ENCODE measurements at places on chromosomes 2 and 18.

- DNase-seq, result no peak
Measured at GRCh38 chr2:201440182-201440581, 11.1 kb downstream of the TRAK2 start.

- peak; percentile 48 for DNase-seq
Measured at GRCh38 chr2:110770959-110771431, 38.6 kb downstream of the ACOXL start.

GRCh38 chr2:172357442-172357841 is 69.9 kb upstream of the ITGA6 start:
- no peak for DNase-seq

DNA sequence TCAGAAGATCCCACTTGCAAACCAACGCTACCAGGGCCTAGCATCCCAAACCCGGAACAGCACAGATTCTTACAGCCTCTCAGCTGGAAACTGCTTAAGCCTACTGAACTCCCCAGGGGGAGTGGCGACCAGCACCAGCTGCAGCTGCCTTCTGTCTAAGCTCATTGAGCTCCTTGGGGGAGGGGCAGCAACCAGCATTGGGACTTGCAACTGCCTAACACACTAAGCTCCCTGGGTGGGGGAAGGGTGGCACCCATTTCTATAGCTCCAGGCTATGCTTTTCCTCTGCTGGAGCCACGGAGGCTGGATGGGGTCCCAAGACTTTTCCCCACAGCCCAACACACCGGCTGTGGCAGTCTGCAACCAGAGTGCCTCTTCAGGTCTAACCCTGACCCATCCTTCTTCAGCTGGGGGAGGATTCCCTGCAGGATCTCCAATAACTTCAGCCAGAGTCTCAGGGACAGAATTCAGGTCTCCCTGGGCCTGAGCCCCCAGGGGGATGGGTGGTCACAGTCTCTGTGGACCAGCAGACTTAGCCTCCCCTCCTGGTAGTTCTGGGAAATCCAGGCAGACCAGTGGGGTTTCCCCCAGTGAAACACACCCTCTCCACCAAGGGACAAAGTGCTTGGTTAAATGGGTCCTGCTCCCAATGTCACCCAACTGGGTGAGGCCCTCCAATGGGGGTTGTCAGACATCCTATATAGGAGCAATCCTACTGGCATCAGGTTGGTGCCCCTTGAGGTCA is 45.9 kb upstream of the ITGA4 start:
- no peak for DNase-seq

- DNase-seq, result no peak
Measured at GRCh38 chr2:201136889-201137321, 20.9 kb downstream of the CFLAR start.

DNA sequence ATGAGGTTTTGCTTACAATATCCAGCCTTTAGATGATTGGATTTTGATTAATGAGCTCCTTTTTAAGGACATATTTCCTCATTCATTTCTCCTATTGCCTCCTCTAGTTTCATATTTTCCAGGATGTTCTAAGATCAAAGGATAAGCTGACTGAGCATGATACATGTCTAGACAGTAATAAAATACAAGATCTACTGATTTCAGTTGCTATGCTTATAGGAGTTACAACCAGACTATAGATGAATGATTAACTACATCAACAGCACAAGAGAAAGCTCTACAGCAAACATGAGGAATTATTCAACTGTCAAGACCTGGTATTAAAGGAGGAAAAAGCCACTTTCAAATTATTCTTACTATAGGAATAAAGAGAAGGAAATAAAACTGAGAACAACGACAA is 85.0 kb upstream of the LINC00305 start:
- no peak for DNase-seq

DNA sequence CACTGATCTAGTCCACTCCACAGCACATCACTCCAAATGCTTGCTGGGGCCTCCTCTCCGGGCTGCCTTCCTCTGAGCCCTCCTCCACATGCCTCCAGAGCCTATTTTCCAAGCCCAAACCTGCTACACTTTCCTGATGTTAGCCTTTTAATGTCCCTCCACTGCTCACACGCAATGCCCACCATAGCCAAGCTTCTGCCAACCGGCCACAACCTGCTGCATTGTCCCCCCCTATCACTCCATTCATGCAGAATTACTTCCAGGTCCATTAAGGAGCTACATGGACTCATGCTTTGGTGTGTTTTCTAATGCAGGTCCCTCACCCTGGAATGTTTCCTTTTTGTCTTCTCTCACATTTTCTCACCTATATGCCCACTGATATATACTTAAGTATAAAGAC is 129.3 kb downstream of the MARCHF4 start:
- no peak for DNase-seq

DNA sequence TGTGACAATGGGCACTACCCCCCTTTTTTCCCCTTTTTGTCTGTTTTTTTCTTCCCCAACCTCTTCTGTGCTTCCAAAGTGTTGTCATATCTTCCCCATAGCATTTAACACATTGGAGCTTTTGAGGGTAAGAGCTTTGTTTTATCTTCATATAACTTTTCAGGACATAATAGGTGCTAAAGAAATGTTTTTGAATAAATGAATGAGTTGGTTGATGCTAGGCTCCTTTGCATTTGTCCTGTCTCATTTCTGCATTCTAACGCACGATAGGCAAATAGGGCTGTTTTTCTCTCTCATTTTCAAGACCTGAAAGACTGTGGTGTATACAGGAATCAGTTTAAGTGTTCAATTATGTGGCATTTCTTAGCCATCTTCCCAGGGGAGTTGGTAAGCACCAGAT is 832 bp upstream of the COPS7B start:
- DNase-seq, result no peak

- DNase-seq, result no peak
Measured at GRCh38 chr2:163953390-163953907, 217.6 kb upstream of the FIGN start.

- no peak for DNase-seq
Measured at GRCh38 chr2:3456125-3456524, 63.2 kb downstream of the ADI1 start.

GRCh38 chr2:188158337-188159100 is 133.2 kb upstream of the GULP1 start:
- DNase-seq, result peak; percentile 13

GRCh38 chr2:20680744-20681375 is 13.9 kb downstream of the GDF7 start:
- no peak for DNase-seq

DNA sequence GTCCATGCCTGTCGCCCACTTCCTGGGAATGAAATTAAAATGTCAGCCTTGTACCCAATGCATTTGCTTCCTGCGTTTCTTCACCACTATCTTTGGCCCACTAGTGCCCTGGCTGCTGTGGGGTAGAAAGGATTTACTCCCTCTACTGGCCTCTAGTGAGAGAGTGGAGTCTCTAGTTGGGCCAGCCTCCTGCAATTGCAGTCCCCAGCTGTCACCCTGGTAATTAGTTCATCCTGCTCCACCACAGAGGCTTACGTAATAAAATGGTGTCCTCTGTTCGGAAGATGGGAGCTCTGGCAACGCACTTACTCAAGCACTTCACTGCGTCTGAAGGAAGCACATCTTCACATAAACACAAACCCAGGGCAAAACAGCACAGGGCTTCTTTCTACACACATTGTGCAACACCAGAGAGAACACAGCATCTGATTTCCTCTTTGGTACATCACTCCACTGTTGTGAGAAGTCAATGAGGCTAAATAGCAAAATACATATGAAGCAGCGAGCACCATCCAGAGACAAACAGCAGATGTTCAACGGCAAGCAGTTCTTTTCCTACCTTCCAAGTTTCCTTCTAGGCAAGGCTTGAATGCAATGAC is 274.6 kb downstream of the LRATD1 start:
- no peak for DNase-seq

DNA sequence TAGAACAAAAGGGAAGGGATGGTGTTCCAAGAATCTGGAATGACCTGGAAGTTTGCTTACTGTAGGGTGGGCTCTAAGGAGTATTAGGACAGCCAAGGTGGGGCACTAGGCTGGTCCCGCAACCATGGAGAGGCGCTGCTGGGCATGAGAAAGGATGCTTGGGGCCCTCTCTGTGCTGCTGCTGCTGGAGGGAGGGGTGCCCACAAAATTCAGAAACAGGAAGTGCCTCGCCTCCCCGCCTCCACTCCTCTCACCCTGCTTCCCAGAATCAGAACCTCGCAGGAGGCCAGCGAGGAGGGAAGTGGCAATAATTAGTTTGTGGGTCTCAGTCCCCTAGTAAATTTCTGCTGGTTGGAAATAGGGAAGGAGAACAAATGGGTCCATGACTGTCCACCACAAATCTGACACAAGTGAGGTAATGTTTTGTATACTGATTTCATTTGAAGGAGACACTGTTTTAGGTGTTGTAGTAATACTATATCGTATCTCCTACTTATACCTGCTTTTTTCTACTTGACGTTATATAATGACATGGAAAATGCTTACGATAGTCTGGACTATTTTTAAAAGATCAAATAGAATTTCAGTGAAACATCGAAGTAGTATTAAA is 7.9 kb upstream of the PDCL3 start:
- DNase-seq, result no peak

- DNase-seq, result no peak
Measured at GRCh38 chr2:126650994-126651393, 5.0 kb upstream of the GYPC start.

DNA sequence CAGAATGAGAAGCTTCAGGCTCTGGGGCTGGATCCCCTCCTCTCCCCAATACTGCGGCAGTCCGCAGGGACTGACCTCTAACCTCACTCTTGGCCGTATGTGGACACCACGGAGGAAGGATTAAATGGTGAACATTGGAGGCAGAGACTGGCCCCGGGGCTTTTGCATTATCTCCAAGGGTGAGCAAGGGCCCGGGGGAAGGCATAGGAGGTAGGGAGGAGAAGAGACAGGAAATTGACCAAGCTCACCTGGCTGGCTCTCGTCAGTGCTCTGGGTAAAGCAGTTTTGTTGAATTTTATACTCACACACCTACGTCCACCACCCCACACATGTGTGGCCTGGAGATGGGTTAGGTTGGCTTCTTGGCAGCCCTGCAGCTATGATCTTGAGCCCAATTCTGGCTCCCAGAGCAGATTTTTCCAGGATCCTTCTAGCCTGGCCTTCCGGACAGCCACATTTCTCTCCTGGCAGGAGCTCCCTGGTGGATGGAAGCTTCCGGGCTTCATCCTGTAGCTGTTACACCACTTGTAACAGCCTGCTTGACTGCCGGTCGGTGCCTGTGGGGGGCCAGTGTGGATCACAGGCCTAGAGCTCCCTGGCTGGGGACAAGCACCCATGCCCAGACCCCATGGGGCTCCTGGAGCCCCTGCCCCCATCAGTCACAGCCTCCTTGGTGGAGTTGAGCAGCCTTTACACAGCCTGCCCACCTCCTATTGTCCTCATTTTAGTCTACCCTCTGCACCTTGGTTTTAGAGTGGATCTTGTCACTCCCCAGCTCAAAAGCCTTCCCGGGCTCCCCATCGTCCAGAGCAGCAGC is 7.6 kb downstream of the ITM2C start:
- no peak for DNase-seq

GRCh38 chr2:7672027-7672684 is 754.9 kb downstream of the RNF144A start:
- DNase-seq, result no peak

GRCh38 chr2:96110621-96111256 is 5.6 kb downstream of the ADRA2B start:
- DNase-seq, result no peak

- no peak for DNase-seq
Measured at GRCh38 chr2:173909846-173910245, 55.3 kb downstream of the SP3 start.

GRCh38 chr2:102540882-102541281 is 67.9 kb downstream of the SLC9A4 start:
- no peak for DNase-seq

DNA sequence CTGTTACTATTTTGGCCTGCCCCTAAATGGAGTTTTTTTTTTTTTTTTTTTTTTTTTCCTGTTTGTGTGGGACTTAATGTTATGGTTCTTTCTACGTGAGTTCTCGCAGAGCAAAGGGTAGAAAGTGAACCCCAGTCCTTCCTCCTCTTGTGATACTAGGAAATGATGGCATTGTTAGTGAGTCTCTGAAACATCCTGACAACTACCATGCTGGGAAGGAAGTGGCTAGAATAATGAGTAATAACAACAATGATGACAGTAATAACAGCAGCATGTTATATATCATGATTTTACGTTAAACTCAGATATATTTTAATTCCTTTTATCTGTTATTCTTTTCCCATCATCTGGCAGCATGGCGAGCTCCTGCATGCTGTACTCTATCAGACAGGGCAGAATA is 216.2 kb upstream of the LINC00305 start:
- no peak for DNase-seq
